HepG2 (cell line): ENCODE measurements at places on chromosomes 1 and 21. TPM values are rescaled to one million over a fixed set of nuclear protein-coding genes. Genes with fewer than 3 reads are reported as not detected.

Gene NMNAT1
- polyA plus RNA-seq, result 5.4 and 5.6 TPM in 2 replicates

Gene INKA2
- polyA plus RNA-seq, result 2.6 TPM in 2 replicates

GRCh38 chr1:38088366-38088765, 41.8 kb upstream of the POU3F1 start:
- DNase-seq, result peak; percentile 54
- H3K27me3 ChIP-seq, result no peaks in the 10 kb centered on the region
- H3K27ac ChIP-seq, result no peak overlapping the region
- no peaks in the 10 kb centered on the region for H3K36me3 ChIP-seq
- peaks cover 38% of the 10 kb centered on the region for H3K4me1 ChIP-seq

GRCh38 chr1:42047508-42047880, 105.7 kb upstream of the GUCA2B start:
- DNase-seq, result no peak
- H3K36me3 ChIP-seq, result no peaks in the 10 kb centered on the region
- H3K27me3 ChIP-seq, result no peaks in the 10 kb centered on the region

DNA sequence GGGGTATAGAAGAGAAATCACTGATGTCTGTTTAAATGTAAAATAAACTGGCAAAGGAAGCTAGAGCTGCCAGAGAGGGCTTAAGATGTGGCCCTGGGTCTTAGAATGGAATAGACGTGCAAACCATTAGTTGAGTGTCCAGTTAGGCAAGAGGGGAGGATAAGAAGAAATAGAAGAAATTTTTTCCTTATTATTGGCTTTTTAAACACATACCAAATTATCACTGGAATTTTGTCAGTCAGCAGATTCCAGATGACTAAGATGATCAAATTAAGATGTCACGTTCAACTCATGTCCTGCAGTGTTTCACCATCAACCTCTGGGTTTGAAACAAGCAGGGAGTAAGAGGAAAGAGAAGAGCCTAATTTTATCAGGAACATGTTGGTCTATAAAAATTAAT, 71.6 kb upstream of the C1orf21 start:
- H3K27me3 ChIP-seq, result no peaks in the 10 kb centered on the region
- no peaks in the 10 kb centered on the region for H3K36me3 ChIP-seq
- no peaks in the 10 kb centered on the region for H3K4me1 ChIP-seq
- H3K4me3 ChIP-seq, result no peak overlapping the region
- no peak for DNase-seq

GRCh38 chr1:95364546-95364945, 130.5 kb downstream of the RWDD3 start:
- no peaks in the 10 kb centered on the region for H3K27me3 ChIP-seq
- no peak for DNase-seq
- H3K4me1 ChIP-seq, result no peaks in the 10 kb centered on the region
- H3K27ac ChIP-seq, result no peak overlapping the region

GRCh38 chr21:18960306-18960705, 556.7 kb upstream of the TMPRSS15 start:
- H3K27ac ChIP-seq, result no peak overlapping the region
- DNase-seq, result no peak
- no peaks in the 10 kb centered on the region for H3K27me3 ChIP-seq

DNA sequence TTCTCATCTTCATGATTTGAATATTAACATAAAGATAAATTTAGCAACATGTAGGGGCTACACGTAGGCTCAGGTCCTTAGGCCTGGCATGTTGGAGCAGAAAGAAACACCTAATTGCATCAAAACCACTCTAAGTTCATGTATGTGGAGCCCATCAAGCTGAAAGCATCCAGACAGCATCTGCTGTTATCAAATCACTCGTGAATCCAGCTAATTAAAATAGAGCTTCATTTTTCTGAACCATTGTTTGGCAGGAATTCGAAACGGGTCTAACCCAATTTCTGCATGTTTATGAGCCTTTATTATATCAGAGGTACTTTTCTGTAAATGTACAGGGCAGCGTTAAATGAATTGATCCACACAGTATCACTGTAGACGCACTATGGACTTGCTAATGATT, 45.7 kb downstream of the PEX14 start:
- no peak for DNase-seq
- no peaks in the 10 kb centered on the region for H3K27me3 ChIP-seq
- peaks cover 57% of the 10 kb centered on the region for H3K4me1 ChIP-seq
- H3K27ac ChIP-seq, result no peak overlapping the region
- no peaks in the 10 kb centered on the region for H3K36me3 ChIP-seq

Gene PACC1
- 10.7 and 14.1 TPM in 2 replicates for polyA plus RNA-seq

- DNase-seq, result no peak
- peaks cover 22% of the 10 kb centered on the region; the same call in 2 of the 3 replicates for H3K27me3 ChIP-seq
- peaks cover 2% of the 10 kb centered on the region for H3K4me1 ChIP-seq
- H3K27ac ChIP-seq, result no peak overlapping the region
- H3K36me3 ChIP-seq, result no peaks in the 10 kb centered on the region
Observed at GRCh38 chr1:157091668-157092273, 7.8 kb downstream of the ETV3L start.

Gene GSTM1
- polyA plus RNA-seq, result 0.42 and 0.55 TPM in 2 replicates

Gene MYBPHL
- 3.7 and 6.1 TPM in 2 replicates for polyA plus RNA-seq

- no peak within 1 kb of the TSS for H3K27ac ChIP-seq
- no peak within 1 kb of the TSS for H3K4me3 ChIP-seq
- no peaks in the 10 kb centered on the region for H3K4me1 ChIP-seq
- DNase-seq, result no peak
- no peaks in the 10 kb centered on the region for H3K36me3 ChIP-seq
Observed at GRCh38 chr1:223393275-223394214, at the start of gene CCDC185. CCDC185 (plus strand) TSS chr1:223393415; CDS start chr1:223393476, 61 bp downstream.

Gene CFHR1
- not detected in 2 replicates for polyA plus RNA-seq

Gene MAP3K6
- polyA plus RNA-seq, result 2.7 and 3.2 TPM in 2 replicates

DNA sequence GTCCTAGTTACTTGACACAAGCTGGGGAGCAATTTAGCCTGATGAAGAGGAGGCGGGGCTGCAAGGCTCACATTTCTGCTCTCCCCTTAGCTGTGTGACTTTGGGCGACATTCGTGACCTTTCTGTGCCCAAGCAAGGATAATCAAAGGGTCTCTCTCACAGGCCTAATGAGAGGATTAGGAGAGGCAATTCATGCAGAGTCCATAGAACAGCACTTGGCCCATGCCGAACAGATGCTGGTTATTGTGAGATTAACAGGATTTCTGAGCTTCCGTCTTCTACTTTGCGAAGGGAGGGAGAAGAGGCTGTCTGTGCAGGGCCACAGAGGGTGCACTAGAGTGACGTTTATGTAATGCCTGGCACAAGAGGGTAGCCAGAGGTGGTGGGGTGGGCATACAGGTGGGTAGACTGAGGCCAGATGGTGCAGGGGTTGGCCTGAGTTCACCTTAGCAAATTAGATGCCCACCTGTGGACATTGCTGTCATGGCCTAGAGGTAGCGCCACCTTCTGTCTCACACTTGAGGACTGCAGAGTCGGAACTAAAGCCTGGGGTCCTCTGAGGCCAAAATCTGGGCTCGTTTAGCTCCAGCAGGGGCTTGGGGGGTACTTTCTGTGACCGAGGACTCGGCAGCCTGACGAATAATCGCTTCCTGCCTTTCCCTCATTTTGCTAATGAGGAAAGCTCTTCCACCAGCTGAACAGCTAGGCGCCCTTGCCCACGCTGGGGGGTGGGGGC, 18.6 kb downstream of the ACTL8 start:
- no peaks in the 10 kb centered on the region for H3K36me3 ChIP-seq
- H3K27ac ChIP-seq, result no peak overlapping the region
- no peak for DNase-seq
- peaks cover 53% of the 10 kb centered on the region; the same call in 2 of the 3 replicates for H3K27me3 ChIP-seq

- H3K36me3 ChIP-seq, result no peaks in the 10 kb centered on the region
- H3K27me3 ChIP-seq, result no peaks in the 10 kb centered on the region
- DNase-seq, result no peak
- no peak overlapping the region for H3K27ac ChIP-seq
- H3K4me1 ChIP-seq, result peaks cover 40% of the 10 kb centered on the region
- no peak overlapping the region for H3K4me3 ChIP-seq
Observed at GRCh38 chr1:174166530-174167264, 7.4 kb downstream of the RABGAP1L start.

- no peak overlapping the region for H3K27ac ChIP-seq
- no peak overlapping the region for H3K4me3 ChIP-seq
- H3K36me3 ChIP-seq, result no peaks in the 10 kb centered on the region
- DNase-seq, result no peak
- no peaks in the 10 kb centered on the region; the same call in 2 of the 3 replicates for H3K27me3 ChIP-seq
- H3K4me1 ChIP-seq, result no peaks in the 10 kb centered on the region
Observed at GRCh38 chr1:114033961-114034360, 54.7 kb downstream of the OLFML3 start.

DNA sequence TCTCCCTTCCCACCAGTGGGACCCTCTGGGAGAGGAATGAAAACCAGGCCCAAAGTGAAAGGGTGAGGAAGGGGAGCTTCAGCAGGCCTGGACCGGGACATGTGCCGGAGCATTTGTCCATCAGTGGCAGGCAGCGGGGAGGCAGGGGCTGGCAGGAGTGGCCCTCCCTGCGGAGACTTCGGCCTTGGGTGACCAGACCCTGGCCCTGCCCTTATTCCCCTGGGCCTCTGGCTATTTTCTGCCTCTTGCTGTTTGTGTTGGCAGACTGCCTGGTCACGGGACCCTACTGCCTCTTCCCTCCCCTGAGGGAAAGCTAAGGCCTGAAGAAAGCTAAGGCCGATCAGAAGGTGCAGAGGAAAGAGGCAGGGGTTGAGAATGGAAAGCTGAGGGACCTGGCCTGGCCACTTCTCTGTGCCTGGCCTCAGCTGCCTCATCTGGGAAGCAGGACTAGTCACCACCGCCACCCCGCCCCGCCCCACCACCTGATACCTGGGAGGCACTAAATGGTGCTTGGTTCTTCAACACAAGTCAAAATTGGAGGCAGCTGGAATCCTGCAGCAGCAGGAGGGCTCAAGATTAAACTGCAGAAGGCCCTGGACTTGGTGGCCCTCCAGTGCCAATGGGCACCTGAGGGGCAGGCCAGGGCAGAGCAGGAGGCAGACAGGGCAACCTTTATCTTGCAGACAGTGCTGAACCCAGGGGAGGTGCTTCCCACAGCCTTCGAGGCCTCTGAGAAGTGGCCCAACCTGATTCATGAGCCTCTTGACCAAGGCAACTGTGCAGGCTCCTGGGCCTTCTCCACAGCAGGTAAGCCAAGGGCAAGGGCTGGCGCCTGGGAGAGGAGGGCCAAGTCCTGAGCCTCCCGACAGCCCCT, 7.9 kb downstream of the TINAGL1 start:
- no peak overlapping the region for H3K4me3 ChIP-seq
- H3K4me1 ChIP-seq, result peaks cover 48% of the 10 kb centered on the region
- peak; percentile 80 for DNase-seq
- H3K27ac ChIP-seq, result no peak overlapping the region
- peaks cover 7% of the 10 kb centered on the region for H3K36me3 ChIP-seq

- no peak overlapping the region for H3K4me3 ChIP-seq
- no peaks in the 10 kb centered on the region for H3K4me1 ChIP-seq
- H3K27me3 ChIP-seq, result no peaks in the 10 kb centered on the region
- DNase-seq, result no peak
- peaks cover 2% of the 10 kb centered on the region; the same call in 1 of the 2 replicates for H3K36me3 ChIP-seq
- no peak overlapping the region for H3K27ac ChIP-seq
Observed at GRCh38 chr1:1536938-1537546, 3.4 kb downstream of the TMEM240 start.

- no peaks in the 10 kb centered on the region for H3K36me3 ChIP-seq
- no peak for DNase-seq
- peaks cover 33% of the 10 kb centered on the region for H3K4me1 ChIP-seq
- H3K4me3 ChIP-seq, result no peak overlapping the region
- no peak overlapping the region for H3K27ac ChIP-seq
- no peaks in the 10 kb centered on the region for H3K27me3 ChIP-seq
Observed at GRCh38 chr1:245396615-245397014, 241.8 kb downstream of the KIF26B start.

Gene OR6N2
- not detected in 2 replicates for polyA plus RNA-seq

Gene HAX1
- 120 and 128 TPM in 2 replicates for polyA plus RNA-seq

Gene ZYG11A
- polyA plus RNA-seq, result not detected in 2 replicates

GRCh38 chr1:174222166-174222949, 63.0 kb downstream of the RABGAP1L start:
- DNase-seq, result no peak
- H3K36me3 ChIP-seq, result peaks cover 3% of the 10 kb centered on the region
- no peak overlapping the region for H3K27ac ChIP-seq
- H3K4me1 ChIP-seq, result peaks cover 9% of the 10 kb centered on the region

- no peak for DNase-seq
- H3K4me3 ChIP-seq, result no peak overlapping the region
- no peaks in the 10 kb centered on the region for H3K36me3 ChIP-seq
- no peak overlapping the region for H3K27ac ChIP-seq
- no peaks in the 10 kb centered on the region for H3K27me3 ChIP-seq
- H3K4me1 ChIP-seq, result no peaks in the 10 kb centered on the region
Observed at GRCh38 chr1:176959191-176959820, 205.2 kb downstream of the ASTN1 start.

Gene RAD54L
- 8.1 and 10.2 TPM in 2 replicates for polyA plus RNA-seq

DNA sequence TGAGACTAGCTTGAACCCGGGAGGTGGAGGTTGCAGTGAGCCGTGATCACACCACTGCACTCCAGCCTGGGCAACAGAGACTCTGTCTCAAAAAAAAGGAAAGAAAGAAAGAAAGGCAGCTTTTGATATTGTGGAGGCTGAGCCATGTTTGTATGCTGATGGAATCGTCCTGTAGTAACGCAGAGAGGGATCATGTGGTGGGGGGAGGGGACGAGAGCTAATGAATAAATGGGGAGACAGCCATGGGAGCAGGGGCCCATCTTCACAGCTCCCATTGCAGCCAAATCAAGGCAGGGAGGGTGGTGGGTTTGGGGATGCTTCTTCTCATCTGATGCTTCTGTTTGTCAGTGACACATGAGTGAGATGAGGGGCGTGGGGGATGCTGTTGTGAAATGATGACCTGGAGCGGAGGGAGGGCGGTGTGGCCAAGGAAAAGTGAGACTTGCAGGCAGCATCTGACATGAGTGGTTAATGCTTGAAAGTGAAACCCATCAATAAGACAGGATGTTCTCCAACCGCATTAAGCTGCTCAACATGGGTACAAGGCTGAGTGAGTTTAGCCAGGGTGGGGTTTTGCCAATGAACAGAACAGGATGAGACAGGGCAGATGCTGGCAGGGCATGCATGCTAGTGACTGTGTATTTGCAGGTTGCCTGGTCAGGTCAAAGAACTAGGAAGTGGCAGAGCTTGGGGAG, 16.7 kb downstream of the SPATA21 start:
- no peak for DNase-seq
- no peaks in the 10 kb centered on the region for H3K27me3 ChIP-seq

DNA sequence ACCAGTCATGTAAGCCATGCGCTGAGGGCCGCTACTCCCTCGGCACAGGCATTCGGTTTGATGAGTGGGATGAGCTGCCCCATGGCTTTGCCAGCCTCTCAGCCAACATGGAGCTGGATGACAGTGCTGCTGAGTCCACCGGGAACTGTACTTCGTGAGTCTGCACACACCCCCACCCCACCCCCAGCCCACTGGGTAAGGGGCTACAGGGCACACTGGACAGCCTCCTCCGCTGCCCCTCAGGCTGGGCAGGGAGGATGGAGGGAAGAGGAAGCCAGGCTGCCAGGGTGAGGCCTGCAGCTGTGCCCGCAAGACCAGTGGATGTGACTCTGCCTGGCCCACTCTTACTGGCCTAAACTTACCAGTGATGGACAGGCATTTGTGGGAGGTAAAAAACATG, 49.2 kb upstream of the SARS1 start:
- H3K27me3 ChIP-seq, result peaks cover 1% of the 10 kb centered on the region; the same call in 1 of the 2 replicates
- no peaks in the 10 kb centered on the region for H3K36me3 ChIP-seq
- H3K4me3 ChIP-seq, result no peak overlapping the region
- peaks cover 39% of the 10 kb centered on the region for H3K4me1 ChIP-seq
- H3K27ac ChIP-seq, result no peak overlapping the region

GRCh38 chr1:82445827-82446226, 645.1 kb downstream of the ADGRL2 start:
- DNase-seq, result no peak
- H3K36me3 ChIP-seq, result no peaks in the 10 kb centered on the region
- no peak overlapping the region for H3K27ac ChIP-seq
- H3K27me3 ChIP-seq, result no peaks in the 10 kb centered on the region
- no peak overlapping the region for H3K4me3 ChIP-seq
- H3K4me1 ChIP-seq, result no peaks in the 10 kb centered on the region
